ENCODE measurements at places on chromosomes 13 and 19.

GRCh38 chr13:99978799-99979452 lies 2.7 kb upstream of the ZIC2 start:
- DNase-seq = no peak

DNA sequence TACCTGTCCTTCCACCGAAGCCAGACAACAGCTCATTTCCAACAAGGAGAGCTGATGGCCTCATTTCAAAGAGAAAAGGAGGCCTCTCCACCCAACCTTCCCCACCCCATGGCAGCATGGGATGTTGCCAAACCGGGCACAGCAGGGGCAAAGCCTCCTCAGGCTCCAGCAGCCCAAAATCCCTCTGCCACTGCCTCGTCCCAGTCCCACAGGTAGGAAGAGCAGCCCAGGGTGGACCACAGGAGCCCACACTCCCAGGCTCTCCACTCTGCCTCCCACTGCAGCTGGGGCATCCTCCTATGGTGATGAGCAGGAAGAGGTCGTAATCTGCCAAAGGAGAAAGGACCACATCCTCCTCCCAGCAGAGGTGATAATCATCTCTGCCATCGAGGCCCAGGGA lies 50.9 kb downstream of the PEPD start:
- no peak for DNase-seq

DNA sequence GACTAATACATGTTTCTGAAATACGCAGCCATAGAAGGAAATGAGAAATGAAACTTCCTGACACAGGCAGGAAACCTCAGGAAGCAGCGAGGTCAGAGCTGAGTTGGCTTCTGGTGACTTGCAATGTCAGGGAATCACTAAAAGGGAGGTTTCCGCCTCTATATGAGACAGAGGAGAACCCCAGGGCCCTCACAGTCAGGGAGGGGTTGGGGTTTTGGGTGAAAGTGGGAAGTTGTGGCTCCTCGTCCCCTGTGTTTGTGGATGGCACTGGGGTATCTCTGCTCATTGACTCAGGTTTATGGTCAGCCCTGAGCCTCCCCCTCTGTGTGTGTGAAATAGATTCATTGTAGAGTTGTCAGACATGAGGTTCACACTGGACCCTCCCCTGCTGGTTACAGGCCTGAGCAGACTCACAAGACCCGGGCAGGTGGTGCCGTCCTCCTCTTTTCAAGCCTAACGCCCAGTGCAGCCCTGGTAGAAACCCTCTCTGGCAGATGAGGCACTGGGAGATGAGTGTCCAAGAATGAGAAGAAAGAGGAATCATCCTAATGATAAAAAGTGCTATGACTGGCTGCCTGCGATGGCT lies 5.5 kb upstream of the LILRA6 start:
- DNase-seq = no peak

- no peak for DNase-seq
These were observed 3.1 kb downstream of the AKAP11 start for GRCh38 chr13:42275098-42275471.

DNA sequence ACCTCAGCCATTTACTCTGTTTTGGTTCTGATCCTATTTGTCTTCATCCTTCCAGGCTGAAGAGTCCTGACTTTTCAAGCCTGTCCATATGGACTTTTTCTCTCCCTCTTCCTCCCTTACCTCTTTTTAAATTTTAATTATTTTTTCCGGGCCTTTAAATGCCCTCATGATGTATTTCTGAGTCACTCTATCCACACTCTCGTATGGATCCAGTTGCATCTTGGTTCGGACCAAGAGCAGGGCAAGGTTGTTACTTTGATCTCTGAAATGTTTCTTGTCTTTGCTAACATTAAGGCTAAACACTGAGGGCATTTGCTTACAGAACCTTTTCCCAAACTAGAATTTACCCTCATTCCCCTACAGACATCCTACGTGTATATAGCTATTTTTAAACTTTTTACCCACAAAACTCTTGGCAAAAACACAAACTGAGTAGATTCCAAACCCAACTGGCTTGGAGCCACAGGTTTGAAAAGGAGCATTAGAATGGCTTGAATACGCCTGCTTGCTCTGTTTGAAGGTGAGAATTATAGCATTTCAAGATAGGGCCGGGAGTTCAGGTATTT lies 47.4 kb upstream of the SERPINE3 start:
- no peak for DNase-seq
